Glutamatergic neuron (in vitro differentiated cells): ENCODE measurements at places on chromosomes 5 and 9. TPM values are rescaled to one million over a fixed set of nuclear protein-coding genes. Genes with fewer than 3 reads are reported as not detected.
A peak's percentile ranks its signal among the peaks of the same experiment; 100 is the strongest.

DNA sequence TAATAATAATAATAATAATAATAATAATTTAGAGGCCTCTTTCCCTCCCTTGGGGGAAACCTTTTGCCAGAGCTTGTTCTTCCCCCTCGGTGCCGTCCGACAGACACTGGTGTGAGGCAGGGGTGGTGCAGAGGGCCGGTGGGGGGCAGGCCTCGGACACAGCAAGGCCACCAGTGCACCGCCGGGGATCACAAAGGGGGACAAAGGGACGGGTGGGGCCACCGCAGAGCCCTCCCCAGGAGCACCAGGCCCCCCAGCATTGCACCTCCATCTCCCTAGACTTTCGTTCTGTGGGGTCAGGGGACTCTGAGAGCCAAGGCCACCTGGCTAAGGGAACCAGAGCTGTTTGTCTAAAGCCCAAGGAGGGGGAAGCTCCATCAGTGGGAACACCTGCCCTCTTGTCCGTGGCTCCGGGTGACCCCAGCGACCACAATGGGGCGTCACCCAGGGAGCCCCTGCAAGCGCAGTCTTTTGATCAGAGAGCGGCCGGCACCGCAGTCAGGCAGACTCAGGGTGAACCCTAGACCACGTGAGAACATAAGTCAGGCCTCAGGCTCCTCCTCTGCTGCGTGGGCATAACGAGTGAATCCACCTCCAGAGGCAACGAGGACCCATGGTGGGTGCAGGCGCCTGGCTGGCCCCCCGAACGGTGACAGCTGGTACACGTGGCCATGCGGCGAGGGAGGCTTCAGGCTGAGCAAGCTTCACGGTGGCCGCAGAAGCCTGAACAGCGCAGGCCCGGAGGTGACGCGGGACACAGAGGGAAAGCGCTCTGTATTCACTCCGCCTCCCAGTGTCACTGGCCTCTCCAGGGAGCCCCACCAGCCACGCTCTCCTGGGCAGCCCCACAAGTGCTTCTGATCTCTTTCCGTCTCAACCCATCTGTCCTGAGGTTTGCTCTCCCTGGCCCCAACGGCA is 12.0 kb upstream of the QSOX2 start:
- H3K36me3 ChIP-seq, result no peaks in the 10 kb centered on the region
- peaks cover 2% of the 10 kb centered on the region for H3K27me3 ChIP-seq
- no peak overlapping the region for H3K27ac ChIP-seq
- peaks cover 17% of the 10 kb centered on the region for H3K4me1 ChIP-seq
- DNase-seq, result no peak

GRCh38 chr9:75088646-75089372 is 495 bp downstream of the OSTF1 start:
- peak; percentile 41 for DNase-seq
- no peaks in the 10 kb centered on the region for H3K36me3 ChIP-seq
- peaks cover 7% of the 10 kb centered on the region for H3K27me3 ChIP-seq
- H3K4me3 ChIP-seq, result peak overlapping the region; percentile 98
- peak overlapping the region; percentile 77 for H3K27ac ChIP-seq

- H3K27ac ChIP-seq, result no peak overlapping the region
- no peak overlapping the region for H3K4me3 ChIP-seq
- no peaks in the 10 kb centered on the region for H3K36me3 ChIP-seq
- H3K27me3 ChIP-seq, result peaks cover 2% of the 10 kb centered on the region
Observed at GRCh38 chr5:168184103-168184502, 107.3 kb upstream of the WWC1 start.

- DNase-seq, result peak; percentile 45
- H3K27me3 ChIP-seq, result peaks cover 10% of the 10 kb centered on the region
- peak overlapping the region; percentile 97 for H3K4me3 ChIP-seq
- H3K4me1 ChIP-seq, result peaks cover 3% of the 10 kb centered on the region
- H3K27ac ChIP-seq, result no peak overlapping the region
Observed at GRCh38 chr5:147509041-147509709, 693 bp downstream of the DPYSL3 start.

DNA sequence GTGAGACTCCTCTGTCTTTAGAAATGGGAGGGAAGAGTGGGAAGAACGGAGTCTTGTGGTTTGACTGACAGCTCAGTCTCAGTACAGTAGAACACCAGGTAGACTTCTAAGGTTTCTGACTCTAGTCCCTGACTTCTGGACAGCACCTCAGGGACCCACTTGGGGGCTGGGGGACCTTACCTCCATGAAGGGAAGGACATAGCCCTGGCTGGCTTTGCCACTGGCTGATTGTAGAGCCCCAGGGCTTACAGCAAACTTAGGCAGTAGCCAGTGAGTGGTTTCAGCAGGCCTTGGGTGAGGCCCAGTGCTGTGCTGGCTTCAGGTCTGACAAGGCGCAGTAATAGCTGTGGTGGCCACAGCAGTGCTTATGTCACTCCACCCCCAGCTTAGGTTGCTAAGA is 290.0 kb upstream of the PRR16 start:
- H3K27me3 ChIP-seq, result peaks cover 1% of the 10 kb centered on the region
- H3K36me3 ChIP-seq, result no peaks in the 10 kb centered on the region
- H3K4me3 ChIP-seq, result no peak overlapping the region

DNA sequence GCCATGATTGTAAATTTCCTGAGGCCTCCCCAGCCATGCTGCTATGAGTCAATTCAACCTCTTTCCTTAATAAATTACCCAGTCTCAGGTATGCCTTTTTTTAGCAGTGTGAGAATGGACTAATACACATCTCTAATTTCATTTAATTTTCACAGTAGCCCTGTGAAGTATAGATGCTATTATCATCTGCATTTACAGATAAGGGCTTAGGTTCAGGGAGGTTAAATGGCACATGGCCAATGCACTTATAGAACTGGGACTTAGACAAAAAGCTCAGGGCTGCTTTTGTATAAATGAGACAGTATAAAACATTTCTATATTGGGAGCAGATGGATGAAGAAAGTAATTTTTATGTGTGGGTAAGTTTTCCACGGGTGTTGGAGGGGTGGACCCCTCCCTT is 62.9 kb upstream of the PANK3 start:
- peaks cover 6% of the 10 kb centered on the region for H3K36me3 ChIP-seq
- H3K27me3 ChIP-seq, result no peaks in the 10 kb centered on the region
- no peak overlapping the region for H3K27ac ChIP-seq
- no peaks in the 10 kb centered on the region for H3K4me1 ChIP-seq
- no peak for DNase-seq

- no peaks in the 10 kb centered on the region for H3K36me3 ChIP-seq
- H3K4me1 ChIP-seq, result peaks cover 6% of the 10 kb centered on the region
- no peak overlapping the region for H3K27ac ChIP-seq
- H3K27me3 ChIP-seq, result no peaks in the 10 kb centered on the region
Observed at GRCh38 chr9:129209580-129209979, 31.5 kb upstream of the IER5L start.

- no peak overlapping the region for H3K4me3 ChIP-seq
- H3K36me3 ChIP-seq, result no peaks in the 10 kb centered on the region
- peaks cover 2% of the 10 kb centered on the region for H3K27me3 ChIP-seq
- no peak overlapping the region for H3K27ac ChIP-seq
Observed at GRCh38 chr5:17077440-17078233, 139.8 kb upstream of the BASP1 start.

DNA sequence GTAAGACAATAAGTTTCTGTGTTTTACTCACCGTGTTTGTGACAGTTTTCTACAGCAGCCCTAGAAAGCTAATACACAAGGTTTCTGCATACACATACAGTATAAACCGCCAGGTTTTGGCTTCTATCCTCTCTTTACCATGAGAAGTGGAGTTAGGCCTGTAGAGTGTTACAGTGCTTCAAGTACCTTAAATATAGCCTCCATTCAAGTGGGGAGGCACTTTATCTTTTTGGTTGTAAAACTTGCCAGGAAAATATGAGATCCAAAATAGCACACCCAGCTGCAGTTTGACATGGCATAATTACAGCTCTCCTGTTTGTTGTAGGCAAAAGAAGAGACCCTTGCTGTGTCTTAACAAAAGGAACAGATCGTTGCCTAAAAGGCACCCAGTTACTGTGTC is 90.3 kb upstream of the PTPN3 start:
- no peaks in the 10 kb centered on the region for H3K4me1 ChIP-seq
- no peak overlapping the region for H3K27ac ChIP-seq
- H3K36me3 ChIP-seq, result peaks cover 9% of the 10 kb centered on the region
- H3K4me3 ChIP-seq, result no peak overlapping the region
- no peak for DNase-seq

DNA sequence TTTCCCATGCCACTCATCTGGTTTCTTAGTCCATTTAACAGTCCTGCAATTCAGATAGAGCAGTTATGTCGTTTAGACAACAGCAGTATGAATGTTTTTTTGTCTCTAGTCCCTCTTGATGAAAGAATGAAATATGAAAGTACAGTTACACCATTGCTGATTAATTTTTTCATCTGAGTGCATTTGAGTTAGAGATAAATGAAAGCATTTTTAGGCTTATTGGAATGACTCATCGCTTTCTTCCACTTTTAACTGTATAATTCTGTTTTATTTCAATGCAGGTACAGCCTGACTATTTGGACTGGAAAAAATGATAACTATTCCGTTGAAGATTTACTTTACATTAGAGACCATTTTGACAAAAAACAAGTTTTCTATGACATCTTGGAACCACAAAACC is 28.7 kb downstream of the ANKRD34B start:
- H3K4me3 ChIP-seq, result no peak overlapping the region
- H3K27ac ChIP-seq, result no peak overlapping the region
- no peaks in the 10 kb centered on the region for H3K36me3 ChIP-seq
- H3K4me1 ChIP-seq, result no peaks in the 10 kb centered on the region
- DNase-seq, result no peak

GRCh38 chr9:98533866-98534265 is 174.9 kb downstream of the GABBR2 start:
- H3K36me3 ChIP-seq, result peaks cover 4% of the 10 kb centered on the region
- no peak for DNase-seq
- H3K4me3 ChIP-seq, result no peak overlapping the region
- H3K27me3 ChIP-seq, result peaks cover 7% of the 10 kb centered on the region
- peaks cover 11% of the 10 kb centered on the region for H3K4me1 ChIP-seq
- H3K27ac ChIP-seq, result no peak overlapping the region

DNA sequence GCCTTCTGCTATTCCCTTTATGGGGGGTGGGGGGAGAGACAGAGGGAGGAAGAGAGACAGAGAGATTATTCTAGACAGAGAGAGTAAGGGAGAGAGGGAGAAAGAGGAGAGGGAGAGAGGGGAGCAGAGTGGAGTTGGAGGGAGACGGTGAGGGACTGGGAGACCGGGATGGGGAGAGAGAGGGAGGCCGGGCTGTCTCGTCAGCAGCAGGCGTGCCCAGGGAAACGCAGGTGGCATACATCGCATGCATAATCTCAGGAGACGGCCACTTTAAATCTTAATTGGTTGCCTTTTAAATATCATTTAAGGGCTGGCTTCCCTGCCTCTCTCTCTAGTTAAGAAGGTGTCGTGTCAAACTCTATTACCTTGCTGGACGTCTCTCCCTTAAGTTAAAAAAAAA is 8.4 kb downstream of the IRX4 start:
- H3K27me3 ChIP-seq, result peaks cover 18% of the 10 kb centered on the region
- H3K36me3 ChIP-seq, result no peaks in the 10 kb centered on the region
- peak overlapping the region; percentile 71 for H3K4me3 ChIP-seq
- peak; percentile 74 for DNase-seq
- H3K4me1 ChIP-seq, result peaks cover 6% of the 10 kb centered on the region
- H3K27ac ChIP-seq, result no peak overlapping the region

- peaks cover 4% of the 10 kb centered on the region for H3K27me3 ChIP-seq
- peaks cover 35% of the 10 kb centered on the region for H3K4me1 ChIP-seq
- H3K36me3 ChIP-seq, result no peaks in the 10 kb centered on the region
Observed at GRCh38 chr5:164187785-164188184, 682.4 kb downstream of the MAT2B start.

- H3K4me1 ChIP-seq, result no peaks in the 10 kb centered on the region
- H3K36me3 ChIP-seq, result no peaks in the 10 kb centered on the region
- H3K4me3 ChIP-seq, result no peak overlapping the region
- H3K27ac ChIP-seq, result no peak overlapping the region
- no peak for DNase-seq
Observed at GRCh38 chr9:124790301-124790700, 13.4 kb downstream of the OLFML2A start.

- no peak overlapping the region for H3K27ac ChIP-seq
- H3K4me1 ChIP-seq, result peaks cover 7% of the 10 kb centered on the region
- peaks cover 6% of the 10 kb centered on the region for H3K36me3 ChIP-seq
- no peak overlapping the region for H3K4me3 ChIP-seq
- H3K27me3 ChIP-seq, result no peaks in the 10 kb centered on the region
Observed at GRCh38 chr9:88820055-88820454, 171.2 kb upstream of the S1PR3 start.

DNA sequence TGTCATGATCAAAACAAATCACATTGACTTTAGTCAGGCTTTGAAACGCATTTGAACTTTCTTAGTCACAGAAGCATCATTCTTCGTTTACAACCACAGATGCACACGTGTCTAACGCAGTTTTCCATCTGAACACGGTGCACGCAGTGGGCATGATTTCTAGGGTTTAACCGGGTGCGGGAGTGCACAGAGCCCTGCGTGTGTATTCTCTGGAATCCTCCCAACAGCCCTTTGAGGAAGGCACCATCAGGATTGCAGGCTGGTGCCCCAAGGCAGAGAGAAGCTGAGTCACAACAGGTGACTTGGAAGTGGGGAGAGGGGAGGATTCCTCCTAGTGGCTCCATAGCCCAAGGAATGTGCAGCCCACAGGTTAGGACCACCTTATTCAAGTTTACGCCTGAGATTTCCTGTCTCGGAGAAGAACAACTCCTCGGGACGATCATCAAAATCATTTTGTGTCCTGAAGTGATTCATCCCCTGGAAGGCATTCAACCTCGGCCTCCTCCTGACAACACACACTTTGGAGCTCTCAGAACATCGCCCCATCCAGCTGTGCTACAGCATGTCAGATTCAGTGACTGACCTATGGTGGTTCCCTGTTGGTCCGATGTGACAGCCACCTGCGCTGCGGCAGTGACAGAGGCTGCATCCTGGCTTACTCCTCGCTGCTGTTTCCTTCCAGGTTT is 13.1 kb downstream of the ROPN1L start:
- H3K36me3 ChIP-seq, result no peaks in the 10 kb centered on the region
- H3K27me3 ChIP-seq, result peaks cover 10% of the 10 kb centered on the region
- DNase-seq, result no peak
- H3K4me3 ChIP-seq, result no peak overlapping the region

DNA sequence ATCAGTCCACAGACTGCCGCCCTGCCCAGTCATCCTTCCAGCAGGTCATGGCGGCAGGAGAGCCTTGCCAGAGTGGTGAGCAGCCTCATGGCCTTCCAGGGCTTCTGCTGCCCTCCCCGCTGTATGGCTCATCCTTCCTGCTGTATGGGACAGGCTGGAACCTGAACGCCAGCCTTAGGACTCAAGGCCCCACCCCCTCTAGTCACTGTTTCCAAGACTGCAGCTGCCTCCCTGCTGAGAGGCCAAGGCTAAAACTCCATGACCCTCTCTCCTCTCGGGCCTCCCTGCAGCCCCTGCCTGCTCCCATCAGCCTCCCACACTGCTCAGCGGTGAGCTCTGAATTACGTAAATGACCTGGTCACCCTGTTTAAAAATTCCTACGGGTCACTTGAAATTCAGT is 227.5 kb downstream of the AGTPBP1 start:
- peaks cover 4% of the 10 kb centered on the region for H3K4me1 ChIP-seq
- no peak overlapping the region for H3K4me3 ChIP-seq
- no peaks in the 10 kb centered on the region for H3K27me3 ChIP-seq
- H3K36me3 ChIP-seq, result no peaks in the 10 kb centered on the region
- no peak for DNase-seq
- H3K27ac ChIP-seq, result no peak overlapping the region

The PCDHB11 gene
- 10.6 TPM for total RNA-seq

The SMC5 gene
- total RNA-seq, result 16.5 TPM

The HNRNPA0 gene
- 65.2 TPM for total RNA-seq

The DEPDC1B gene
- 8.2 TPM for total RNA-seq

The PCSK5 gene
- total RNA-seq, result 9.6 TPM

The NFIB gene
- 1.5 TPM for total RNA-seq

The KIF4B gene
- total RNA-seq, result not detected

The PTGES gene
- total RNA-seq, result 1.0 TPM

The IFNK gene
- total RNA-seq, result not detected

The PCDHA3 gene
- 17.9 TPM for total RNA-seq

The CHSY3 gene
- total RNA-seq, result not detected

The CYSRT1 gene
- total RNA-seq, result 2.1 TPM

The PCDHGB2 gene
- 8.9 TPM for total RNA-seq

The ADAMTS16 gene
- 4.8 TPM for total RNA-seq

The EPB41L4A gene
- total RNA-seq, result 125 TPM
